ENCODE measurements at places on chromosomes 3 and 15.
A peak's percentile ranks its signal among the peaks of the same experiment; 100 is the strongest.

DNA sequence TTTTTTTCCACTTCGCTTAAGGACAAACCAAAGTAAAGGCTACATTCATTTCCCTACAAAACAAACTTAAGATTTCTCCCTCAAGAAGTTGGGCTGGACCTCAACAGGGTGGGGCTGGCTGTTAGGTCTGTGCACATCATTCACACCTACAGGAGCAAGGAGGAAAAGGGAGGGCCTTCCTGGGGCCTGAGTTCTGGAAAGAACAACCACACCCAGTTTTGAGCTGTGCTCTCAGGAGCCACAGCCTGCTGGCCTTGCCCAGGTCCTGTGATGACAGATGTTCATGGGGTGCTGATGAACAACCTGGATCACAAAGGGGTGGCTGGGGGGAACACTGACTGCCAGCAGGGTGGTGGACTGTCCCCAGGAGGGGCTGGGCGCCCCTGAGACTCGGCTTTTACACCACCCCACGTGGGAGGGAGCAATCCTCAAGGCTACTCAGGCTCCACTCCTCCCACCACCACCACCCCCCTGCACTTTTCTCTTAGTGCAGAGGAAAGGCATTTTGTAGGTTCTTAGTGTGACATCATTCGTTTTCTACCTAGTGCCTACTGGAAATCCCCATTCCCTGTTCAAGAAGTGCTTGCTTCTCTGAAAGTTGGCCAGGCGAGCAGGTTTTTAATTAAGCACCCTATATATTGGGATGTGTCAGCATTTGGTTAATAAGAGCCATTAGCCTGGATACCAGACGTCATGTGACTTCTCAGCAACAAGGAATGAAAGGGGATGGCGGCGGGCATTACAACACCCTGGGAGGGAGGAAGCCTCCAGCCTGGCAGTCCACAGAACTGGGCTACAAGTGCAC, 35.7 kb downstream of the CCNB2 start:
- DNase-seq, result no peak

DNA sequence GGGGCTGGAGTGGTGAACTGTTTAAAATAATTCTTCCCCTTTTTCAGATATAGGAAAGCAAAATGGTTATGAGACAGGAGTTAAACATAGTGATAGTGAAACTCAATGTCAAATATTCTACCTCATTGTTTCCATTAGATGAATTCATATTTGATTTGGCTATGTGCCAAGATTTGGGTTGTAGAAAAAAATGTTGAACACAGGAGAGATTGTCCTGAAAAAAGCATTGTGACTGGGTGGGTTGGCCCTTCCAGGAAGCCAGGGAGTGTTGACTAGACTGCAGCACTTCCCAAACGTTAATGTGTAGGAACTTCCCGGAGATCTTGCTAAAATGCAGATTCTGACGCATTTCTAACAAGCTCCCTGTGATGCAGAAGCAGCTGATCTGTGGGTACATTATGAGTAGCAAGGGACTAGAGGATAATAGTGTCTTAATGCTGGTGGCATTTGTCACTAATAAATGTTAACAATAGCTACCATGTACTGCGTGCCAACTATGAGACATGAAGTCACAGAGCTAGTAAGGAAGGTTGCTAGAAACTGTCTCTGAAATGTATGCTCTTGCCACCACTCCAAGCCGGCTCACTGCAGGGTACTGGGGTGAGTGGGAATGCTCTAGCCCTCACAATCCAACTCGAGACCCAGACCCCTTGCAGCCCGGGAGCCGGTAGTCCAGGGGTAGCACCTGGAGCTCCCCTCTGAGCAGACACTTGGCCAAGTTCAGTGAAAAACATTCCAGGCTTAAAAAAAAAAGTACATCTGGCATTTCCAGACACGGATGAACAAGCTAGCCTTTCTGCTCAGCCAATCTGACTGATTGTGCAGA, 120.6 kb downstream of the CD47 start:
- DNase-seq, result no peak

DNA sequence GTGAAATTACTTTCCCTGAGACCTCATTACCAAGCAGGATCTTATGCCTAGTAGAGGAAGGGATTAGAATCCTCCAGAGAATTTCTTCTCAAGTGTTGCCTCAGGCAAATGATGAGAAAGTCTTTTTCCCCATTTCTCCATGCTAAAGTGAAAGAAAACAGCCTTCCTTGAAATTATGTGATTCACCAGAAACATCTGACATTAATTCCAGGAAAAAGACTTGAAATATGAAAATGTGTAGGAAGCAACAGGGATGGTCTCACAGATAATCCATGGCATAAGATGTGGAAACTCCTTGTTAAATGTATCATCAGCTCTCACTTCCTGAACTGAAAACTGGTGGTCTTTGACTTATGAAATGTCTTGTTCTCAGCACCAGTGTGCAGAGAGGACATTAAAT, 17.9 kb upstream of the ABI3BP start:
- peak; percentile 89 for DNase-seq

- no peak for DNase-seq
Measured at GRCh38 chr3:12229896-12230295, 59.0 kb upstream of the PPARG start.

DNA sequence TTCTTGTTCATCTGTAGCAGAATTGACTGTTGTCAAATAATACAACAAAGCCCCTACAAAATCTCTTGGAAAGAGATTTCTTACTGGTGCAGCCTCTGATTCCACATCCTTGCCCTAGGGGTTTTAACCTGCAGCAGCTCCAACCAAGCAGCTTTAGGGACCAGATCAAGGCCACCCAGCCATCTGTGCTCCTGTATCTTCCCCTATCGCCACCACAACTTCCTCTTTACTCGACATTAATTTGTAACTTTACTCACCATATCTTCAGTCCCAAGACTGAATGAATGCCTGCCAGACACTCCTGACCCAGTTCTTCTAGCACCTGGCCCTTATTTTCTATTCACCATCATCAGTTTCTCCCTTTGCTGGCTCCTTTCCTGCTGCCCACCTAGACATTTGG, 156.6 kb upstream of the IL12A start:
- no peak for DNase-seq

GRCh38 chr15:101055411-101055810, 136.3 kb downstream of the LRRK1 start:
- DNase-seq, result no peak

DNA sequence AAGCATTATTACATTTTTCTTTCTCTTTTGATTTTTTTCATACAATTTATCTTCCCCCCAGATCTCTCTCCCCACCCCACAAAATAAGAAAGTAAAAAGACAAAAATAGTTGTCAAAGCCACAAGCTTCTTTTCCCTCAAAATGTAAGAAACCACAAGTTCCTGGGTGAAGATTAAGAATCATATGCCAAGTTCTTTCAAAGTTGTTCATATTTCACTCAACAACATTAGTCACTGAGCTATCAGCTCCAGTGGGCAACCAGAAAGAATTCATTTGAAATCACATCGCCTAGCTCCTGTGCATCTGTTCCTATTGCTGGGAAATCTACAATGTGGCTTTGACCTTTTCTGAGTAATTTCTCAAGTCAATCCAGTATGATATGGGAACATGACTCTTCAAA, 681.6 kb upstream of the ARPP21 start:
- DNase-seq, result peak; percentile 61

GRCh38 chr3:170437176-170437575, 18.5 kb downstream of the CLDN11 start:
- no peak for DNase-seq

GRCh38 chr3:170418422-170419398, at the start of gene CLDN11:
Gene CLDN11 (plus strand): TSS chr3:170418868. CDS start chr3:170419067, 199 bp downstream.
- peak; percentile 27 for DNase-seq

GRCh38 chr3:71134521-71134920, 449.0 kb downstream of the FOXP1 start:
- no peak for DNase-seq

DNA sequence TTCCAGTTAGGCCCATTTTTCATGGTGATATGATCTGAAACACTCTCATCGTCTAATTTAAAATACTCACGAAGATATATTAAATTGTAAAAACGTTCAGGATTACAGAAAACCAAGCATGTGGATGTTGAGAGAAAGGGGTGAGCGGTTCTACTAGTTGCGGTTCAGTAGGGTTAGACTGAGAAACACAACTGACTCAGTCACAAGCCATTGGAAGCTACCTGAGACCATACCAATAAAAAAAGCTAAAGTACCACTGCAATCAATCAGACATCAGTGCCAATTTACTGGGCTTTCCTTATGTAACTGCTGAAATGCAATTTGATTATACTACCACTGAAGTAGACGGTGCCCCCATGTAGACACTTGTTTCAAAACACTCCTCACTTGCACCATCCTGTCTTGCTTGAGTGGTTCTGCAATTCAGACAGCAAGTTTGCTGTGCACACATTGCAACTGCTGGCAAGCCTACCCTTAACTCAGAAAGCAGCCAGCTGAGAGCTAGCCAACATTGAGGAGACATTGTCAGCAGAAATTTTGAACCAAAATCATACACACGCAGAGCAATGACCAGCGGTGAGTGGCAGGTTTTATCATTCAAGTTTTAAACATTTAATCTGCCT, 368.7 kb upstream of the ARHGEF26 start:
- DNase-seq, result no peak

- peak; percentile 36 for DNase-seq
Measured at GRCh38 chr15:72800833-72801481, 17.4 kb upstream of the ADPGK start.

- DNase-seq, result no peak
Measured at GRCh38 chr15:78907577-78907976, 34.9 kb downstream of the MORF4L1 start.

DNA sequence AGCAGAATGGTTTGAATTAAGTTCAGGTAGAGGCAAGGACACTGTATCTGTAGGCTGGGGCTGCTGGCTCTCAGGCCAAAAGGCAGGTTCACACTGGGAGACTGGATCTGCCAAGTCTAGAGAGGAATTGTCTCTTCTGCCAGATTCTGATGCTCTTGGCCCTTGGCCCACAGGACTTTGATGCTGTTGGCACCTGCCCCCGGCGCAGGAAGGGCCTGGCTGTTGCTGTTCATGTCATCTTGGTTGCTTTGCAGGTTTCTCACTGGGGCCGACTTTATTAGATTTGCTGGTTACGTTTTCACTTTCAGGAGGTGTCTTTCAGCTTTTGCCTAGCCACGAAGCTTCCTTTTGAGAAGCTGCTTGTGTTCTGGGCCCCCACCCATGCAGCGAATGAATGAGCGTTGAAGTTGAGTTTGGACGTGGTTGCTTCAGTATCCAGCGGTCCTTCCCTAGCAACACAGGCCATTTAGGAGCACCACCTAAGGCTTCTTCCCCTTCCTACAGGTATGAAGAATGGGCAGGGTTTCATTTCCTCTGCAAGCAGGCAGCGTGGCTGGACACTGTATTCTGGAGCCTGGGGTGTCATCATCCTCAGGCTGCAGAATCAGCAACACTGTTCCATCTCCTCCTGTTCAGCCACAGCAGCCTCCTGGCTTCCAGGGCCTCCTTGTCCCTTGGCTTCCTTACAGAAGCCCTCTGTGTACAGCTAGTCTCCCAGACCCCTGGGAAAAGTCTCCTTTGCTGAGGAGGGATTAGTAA, 65.6 kb upstream of the PRR23C start:
- DNase-seq, result no peak

DNA sequence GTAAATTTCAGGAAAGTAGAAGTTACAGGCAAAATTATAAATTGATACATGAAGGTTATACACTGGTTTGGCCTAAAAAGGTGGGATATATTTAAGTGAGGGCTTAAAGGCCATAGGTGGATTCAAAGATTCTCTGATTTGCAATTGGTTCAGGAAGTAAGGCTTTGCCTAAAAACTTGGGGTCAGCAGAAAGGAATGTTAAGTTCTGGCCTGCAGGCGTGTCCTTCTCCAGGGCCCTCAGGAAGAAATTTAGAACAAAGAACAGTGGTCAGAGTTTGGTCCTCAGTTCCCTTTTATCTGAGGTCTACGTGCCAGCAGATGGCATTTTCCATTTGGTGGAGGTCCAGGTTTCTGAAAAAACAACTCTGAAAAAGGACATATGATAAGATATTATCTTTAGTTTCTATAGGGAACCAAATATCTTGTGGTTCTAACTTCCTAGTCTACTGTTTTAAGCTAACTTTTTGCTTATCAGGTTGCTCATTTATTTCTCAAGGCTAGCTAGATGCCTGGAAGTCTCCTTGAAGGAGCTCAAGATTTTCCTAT, 40.5 kb downstream of the SCN11A start:
- no peak for DNase-seq

DNA sequence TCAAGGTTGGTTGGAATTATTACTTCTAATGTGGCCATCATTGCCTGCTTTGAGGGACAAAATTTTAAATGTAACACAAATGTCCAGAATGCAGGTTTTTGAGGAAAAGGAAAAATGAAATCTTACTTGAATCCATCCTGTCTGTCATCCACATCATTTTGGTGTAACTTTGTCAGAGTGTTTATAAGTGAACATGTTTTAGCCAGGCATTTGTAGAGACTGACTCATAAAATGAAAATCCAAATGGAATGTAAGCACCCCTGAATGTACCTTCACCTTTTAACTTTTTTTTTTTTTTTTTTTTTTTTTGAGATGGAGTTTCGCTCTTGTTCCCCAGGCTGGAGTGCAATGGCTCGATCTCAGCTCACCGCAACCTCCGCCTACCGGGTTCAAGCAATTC, 141.8 kb upstream of the BNIP2 start:
- no peak for DNase-seq

DNA sequence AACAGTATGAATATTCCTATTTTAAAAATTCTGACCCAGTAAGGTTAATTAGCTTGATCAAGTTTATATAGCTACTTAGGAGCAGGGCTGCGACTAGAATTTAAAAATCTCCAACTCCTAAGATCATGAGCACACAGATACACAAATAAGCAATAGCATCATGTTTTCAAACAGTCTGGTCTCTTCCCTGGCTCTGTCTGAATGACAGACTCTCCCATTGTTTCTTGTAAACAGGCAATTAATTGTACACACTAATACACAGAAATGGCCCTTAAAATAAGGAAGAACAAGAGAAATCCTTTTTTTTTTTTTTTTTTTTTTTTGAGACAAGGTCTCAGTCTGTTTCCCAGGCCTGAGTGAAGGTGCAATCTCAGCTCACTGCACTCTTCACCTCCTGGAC, 1064.4 kb upstream of the CFAP20DC start:
- DNase-seq, result no peak

- DNase-seq, result no peak
Measured at GRCh38 chr3:132786890-132787289, 64.7 kb upstream of the NPHP3 start.

DNA sequence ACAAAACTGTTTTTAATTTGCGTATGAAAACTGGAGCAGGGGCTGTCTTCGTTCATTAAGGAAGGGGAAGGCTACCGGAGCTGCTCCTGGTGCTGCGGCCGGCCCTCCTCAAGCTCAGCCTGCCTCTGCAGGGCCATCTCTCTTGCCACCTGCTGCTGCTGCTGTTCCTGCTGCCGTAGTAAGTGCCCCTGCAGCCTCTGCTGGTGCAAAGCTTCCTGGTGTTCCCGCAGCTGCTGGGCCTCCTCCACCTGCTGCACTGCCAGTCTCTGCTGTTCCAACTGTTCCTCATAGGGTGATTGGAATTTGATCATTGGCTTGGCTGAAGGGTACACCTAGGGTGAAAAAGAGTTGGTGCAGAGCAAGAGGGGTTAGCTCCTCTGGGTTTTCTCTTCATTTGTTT, 66.0 kb downstream of the GOLIM4 start:
- DNase-seq, result no peak

- no peak for DNase-seq
Measured at GRCh38 chr3:58537412-58538301, 667 bp upstream of the ACOX2 start.

- no peak for DNase-seq
Measured at GRCh38 chr15:51849860-51850259, 20.4 kb downstream of the TMOD3 start.

Data from EH (cell line).